ENCODE measurements at places on chromosomes 16 and 17.

- no peak for DNase-seq
Measured at GRCh38 chr17:6231886-6232731, 161.9 kb downstream of the WSCD1 start.

DNA sequence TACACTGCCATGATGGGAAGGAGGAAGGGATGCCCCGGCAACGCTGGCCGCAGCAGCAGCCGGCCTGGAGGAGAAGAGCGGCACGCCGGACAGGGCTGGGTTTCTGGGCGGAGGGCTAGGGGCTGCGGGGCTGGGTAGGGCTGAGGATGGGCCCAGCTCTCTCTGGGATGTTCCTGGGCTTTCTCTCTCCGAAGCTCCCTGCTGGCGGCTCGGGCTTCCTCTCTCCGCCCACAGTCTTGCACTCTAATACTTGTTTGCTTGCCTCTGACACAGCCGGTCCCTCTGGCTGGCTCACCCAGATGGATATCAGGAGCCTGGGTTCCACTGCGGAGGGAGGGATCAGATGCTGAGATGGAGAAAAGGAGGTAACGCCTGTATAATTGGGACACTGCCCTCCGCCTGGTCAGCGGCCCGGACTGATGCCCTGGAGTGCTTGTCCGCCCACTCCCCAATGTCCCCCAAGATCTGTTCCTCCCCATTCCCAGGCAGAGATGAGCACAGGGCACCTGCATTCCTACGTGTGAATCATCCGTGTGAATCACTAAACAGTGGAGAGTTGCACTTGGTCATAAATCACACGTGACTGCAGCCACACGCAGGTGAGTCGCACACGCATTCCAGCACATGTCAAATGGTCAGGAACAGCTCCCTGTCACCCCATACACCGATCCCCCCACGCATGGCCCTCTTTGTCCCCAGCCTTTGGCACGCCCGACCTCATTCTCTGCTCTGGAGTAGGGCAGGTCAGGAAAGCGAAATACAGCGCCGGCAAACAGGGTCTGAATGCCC is at the start of gene ALOXE3:
Gene ALOXE3 (minus strand): TSS at position 535 of the 789 bp plus-strand sequence. CDS start 524 bp downstream, at position 11.
- DNase-seq = no peak

- DNase-seq = no peak
Measured at GRCh38 chr17:32553168-32553567, 66.4 kb downstream of the CDK5R1 start.

DNA sequence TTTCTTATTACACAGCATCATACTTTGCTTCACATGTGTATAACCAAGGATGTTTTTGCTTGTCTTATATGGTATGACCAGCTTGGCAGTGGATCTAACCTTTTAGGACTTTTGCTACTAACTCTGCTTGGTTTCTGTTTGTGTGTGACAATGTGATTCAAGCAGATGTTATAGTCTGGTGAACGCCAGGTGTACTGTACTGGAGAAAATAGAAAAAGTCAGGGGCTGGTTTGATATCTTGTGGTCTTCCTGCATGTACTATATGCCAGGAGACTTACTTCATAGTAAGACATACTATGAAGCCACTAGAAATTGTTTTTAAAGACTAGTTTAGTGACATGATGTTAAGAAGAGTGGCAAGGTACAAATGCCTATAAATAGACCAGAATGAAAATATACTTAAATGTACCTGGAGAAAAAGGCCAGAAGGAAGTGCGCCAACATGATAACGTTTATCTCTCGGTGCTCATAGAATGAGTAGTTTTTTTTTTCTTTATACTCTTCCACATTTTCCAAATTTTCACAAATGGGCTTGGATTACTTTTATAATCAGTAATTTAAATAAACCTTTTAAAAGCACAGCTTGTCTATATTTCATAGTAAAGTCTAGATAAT is 112.3 kb downstream of the PRKCA start:
- no peak for DNase-seq

DNA sequence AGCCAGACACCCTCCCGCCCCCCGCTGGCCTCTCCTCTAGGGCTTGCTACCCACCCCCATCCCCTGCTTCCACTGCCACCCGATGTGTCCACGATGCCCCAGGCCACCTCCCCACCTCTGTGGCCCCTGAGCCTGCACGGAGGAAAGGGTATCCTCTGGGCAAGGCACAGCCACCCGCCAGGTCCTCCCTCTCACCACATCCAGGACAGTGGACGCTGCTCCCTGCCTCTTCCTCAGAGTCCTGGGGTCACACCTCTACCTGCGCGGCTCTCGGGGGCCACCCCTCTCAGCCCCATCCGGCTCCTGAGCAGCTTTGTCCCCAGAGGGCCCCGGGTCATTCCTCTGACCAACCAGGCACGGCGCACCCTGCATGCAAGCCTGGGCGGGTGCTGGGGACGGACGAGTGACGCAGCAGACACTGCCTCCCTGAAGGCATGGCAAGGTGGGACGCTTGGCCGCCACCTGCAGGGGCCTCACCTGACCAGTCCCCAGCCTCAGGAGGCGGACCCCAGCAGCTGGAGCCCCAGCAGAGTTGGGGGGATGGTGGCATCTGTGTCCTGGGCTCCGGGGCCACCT is 24.8 kb downstream of the FLYWCH1 start:
- DNase-seq = no peak

- no peak for DNase-seq
Measured at GRCh38 chr17:68822719-68823289, 132.4 kb downstream of the ABCA8 start.

All from T-helper 22 cell (primary cell).